ENCODE measurements at places on chromosomes 16 and 17.

GRCh38 chr17:81520021-81520901 is 7.7 kb upstream of the ACTG1 start:
- no peak for DNase-seq

GRCh38 chr16:22282254-22282892 is 14.8 kb upstream of the POLR3E start:
- no peak for DNase-seq

DNA sequence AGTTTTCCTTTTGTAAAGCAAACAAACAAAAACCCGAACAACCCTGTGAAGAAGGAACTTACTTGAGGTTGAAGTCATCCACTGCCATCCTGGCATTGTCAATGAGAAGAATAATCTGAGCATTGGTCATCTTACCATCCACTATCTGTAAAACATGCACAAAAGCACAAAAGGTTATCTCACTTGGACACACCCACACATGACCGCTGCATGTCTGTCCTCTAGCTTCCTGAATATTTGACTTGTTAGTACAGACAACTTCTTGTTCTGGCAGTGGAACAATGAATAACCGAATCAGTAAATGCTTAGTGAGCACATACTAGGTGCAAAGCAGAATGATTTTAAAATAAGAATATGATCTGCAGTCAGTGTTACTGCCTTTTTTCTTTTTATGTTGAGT is 6.1 kb downstream of the KRT23 start:
- DNase-seq: no peak

DNA sequence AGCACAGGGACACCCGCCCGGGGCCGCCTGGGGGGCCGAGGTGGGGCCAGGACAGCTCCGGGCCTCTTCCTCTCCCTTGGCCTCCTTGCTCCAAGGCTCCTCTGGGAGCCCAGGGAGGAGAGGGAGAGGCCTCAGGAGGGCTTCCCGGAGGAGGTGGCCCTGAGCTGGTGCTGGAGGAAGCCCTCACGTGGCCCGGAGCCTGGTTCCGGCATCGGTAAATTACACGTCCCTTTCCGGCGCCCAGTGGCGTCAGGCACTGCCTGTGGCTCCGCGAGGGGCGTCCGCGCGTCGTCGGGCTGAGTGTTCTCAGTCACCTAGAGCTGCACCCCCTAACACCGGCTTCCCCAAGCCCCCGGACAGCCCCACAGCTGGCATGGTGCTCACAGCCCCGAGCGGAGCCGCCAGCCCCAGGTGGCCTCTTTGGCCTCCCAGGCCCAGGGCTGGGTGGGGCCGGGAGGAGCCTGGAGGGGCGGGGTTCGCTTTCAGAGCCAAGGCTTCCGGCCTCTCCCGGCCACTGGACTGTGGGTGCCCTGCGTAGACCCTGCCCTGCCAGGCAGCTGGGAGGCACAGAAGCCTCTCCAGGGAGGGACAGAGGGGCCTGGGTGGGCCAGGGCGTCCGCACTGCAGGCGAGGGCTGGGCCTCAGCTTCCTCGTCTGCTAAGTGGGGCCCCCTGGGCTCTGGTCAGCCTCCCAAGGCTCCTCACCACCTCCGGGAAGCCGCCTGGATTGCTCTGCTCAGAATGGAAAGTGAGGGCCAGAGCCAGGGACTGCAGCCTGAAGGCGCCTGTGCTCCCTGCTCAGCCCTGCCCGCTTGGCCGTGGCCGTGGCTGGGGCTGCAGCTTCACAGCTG is 27.9 kb upstream of the SSTR5 start:
- DNase-seq: no peak

DNA sequence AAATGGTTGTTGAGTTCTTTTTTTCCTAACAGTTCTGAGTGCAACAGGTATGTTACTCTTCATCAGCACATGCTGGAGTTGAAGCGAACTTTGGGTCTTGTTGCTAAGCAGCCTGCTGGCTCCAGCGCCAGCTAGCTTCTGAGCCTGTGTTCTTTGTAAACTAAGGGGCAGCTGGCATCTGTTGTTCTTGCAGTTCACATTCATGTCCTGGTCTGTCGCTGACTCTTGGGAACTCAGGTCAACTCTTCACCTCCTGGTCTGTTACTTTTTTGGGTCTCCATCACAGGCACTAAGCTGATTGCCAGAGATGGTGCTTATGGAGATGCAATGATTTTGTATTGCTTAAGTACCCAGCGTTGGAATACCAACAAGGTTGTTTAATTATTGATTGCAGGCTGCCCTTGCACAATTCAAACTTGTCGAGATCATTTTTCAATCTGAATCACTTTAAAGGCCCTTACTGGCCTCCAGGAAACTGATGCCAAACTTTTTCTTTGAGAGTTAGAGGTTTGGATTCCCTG is 40.9 kb downstream of the USP10 start:
- no peak for DNase-seq

GRCh38 chr17:27430882-27431491 is 25.3 kb upstream of the KSR1 start:
- DNase-seq: no peak

- no peak for DNase-seq
These were observed 527 bp upstream of the UBE2Z start for GRCh38 chr17:48907713-48908046.

DNA sequence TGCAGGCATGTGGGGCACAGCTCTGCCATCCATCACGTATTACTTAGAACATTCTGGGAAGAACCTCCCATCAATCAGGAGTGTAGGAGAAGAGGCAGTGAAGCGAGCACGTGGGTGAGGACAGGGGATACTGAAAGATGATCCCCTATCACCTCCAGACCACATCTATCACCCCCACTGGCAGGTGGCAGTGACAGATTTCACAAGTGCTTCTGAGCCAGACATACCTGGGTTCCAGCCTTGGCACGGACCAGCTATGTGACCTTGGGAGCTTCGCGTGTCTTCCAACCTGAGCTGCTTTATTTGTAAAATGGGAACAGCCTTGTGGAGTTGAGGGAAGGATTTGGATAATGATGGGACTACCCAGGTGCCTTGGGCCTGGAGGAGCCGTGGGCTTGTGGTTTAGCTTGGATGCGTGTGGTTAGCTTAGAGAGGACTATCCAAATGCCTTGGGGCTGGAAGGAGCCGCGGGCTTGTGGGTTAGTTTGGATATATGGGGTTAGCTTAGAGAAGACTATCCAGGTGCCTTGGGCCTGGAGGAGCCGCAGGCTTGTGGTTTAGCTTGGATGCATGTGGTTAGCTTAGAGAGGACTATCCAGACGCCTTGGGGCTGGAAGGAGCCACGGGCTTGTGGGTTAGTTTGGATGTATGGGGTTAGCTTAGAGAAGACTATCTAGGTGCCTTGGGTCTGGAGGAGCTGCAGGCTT is 206.4 kb downstream of the ENGASE start:
- DNase-seq: no peak

- no peak for DNase-seq
These were observed 180.5 kb downstream of the VPS53 start for GRCh38 chr17:534071-534691.

DNA sequence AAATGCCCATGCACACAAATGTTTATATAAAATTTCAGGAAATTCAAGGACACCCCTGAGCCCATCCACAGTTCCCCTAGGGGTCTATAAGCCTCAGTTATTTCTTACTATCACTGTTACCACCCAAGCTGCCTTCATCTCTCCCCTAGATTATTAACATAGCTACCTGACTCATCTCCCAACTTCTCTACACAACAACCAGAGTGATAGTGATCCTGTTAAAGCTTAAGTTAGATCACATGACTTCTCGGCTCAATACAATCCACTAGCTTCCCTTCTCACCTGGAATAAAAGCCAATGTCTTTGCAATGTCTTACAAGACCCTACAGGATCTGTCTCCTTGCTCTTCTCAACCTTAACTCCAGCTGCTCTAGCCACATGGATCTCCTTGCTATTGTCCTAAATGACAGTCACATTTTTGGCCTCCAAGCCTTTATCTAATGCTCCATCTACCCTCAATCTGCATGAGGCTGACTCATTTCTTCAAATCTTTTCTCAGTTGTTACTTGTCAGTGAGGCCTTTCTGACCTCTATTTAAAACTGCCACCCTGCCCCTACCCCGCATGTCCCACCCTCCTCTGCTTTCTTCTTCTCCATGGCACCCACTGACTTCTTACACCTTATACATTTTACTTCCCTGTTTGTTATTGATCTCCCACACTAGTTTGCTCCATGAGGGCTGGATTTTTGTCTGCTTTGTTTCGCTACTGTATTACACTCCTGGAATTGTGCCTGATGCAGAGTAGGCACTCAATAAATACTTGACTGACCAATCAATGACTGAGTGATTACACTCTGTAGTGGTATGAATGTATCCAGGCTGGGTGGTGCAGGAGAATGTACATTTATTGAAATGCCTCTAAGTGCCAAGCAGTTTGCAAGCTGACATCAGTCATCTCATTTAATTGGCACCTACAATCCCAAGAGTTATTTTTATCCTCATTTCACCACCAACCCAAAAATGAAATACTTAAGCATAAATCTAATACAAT is 5.2 kb upstream of the LIG3 start:
- no peak for DNase-seq

DNA sequence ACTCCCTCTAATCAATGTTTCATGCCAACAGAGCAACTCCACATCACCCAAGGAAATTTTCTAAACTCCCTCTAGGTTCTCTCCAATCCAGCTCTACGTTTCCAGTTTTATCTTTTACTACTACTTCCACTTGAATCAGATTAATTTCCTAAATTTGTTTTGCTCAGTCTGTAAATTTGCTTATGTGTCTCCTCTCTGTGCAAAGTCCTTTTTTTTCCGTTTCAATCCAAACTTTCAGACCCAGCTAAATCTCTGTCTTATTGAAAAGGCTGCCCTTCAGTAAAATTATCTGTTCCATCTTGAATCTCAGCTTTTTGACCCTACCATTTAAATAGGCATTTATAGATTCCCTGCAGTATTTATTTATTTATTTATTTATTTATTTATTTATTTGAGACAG is 61.4 kb upstream of the COX10 start:
- no peak for DNase-seq

- DNase-seq: no peak
These were observed 7.6 kb downstream of the EPX start for GRCh38 chr17:58200024-58200633.

DNA sequence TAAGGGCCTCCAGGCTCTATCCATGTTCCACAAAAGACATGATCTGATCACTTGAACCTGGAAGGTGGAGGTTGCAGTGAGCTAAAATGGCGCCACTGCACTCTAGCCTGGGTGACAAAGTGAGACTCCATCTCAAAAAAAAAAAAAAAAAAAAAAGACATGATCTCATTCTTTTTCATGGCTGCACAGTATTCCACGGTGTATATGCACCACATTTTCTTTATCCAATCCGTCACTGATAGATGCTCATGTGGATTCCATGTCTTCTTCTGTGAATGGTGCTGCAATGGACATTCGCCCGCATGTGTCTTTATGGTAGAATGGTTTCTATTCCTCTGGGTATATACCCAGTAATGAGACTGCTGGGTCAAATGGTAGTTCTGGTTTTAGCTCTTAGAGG is 124.4 kb downstream of the ANKRD11 start:
- DNase-seq: no peak

- no peak for DNase-seq
These were observed 7.6 kb downstream of the EME1 start for GRCh38 chr17:50380369-50381259.

DNA sequence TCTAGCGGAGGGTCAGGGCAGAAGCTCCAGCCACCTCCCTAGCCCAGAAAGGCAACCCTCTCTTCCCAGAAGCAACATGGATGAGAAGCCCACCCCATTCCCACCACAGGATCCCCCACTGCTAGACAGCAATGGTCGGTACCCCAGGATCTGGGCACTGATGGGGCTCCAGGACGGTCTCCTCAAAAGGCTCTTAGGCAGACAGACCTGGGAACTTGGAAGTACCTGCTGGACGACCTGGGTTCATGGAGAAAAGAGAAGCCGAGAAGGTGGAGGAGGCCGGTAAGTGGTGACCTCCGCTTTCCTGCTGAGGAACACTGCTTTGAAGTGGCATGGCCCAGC is 96.6 kb downstream of the TBC1D16 start:
- no peak for DNase-seq

GRCh38 chr16:56569971-56570370 is 5.1 kb downstream of the MT4 start:
- no peak for DNase-seq

DNA sequence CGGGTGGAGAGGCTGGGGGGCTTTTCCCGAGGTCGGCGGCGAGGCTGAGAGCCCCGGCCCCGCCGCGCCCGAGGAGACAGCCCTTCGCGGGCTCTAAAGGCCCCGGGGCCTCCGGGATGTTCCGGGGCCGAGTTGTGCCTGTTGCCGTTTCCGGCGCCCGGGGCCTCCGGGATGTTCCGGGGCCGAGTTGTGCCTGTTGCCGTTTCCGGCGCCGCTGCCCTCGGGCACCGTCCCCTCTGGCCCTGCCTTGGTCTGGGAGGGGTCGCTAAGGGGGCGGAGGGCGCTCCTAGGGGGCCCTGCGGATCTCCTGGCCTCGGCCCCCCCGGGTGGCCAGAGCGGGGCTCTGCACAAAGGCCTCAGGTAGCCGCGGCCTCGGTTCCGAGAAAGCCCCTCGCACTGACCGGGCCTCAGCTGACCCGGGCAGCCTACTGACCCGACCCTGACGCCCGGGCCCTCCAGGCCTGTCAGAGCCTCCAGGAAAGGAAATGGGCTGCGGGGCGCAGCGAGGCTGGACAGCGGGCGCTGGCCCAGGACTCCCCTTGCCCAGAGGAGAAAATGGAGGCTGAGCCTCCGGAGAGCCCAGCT is 24.2 kb downstream of the ACTG1 start:
- no peak for DNase-seq

- DNase-seq: peak; percentile 21
These were observed 196.1 kb downstream of the NTN1 start for GRCh38 chr17:9217151-9218056.

DNA sequence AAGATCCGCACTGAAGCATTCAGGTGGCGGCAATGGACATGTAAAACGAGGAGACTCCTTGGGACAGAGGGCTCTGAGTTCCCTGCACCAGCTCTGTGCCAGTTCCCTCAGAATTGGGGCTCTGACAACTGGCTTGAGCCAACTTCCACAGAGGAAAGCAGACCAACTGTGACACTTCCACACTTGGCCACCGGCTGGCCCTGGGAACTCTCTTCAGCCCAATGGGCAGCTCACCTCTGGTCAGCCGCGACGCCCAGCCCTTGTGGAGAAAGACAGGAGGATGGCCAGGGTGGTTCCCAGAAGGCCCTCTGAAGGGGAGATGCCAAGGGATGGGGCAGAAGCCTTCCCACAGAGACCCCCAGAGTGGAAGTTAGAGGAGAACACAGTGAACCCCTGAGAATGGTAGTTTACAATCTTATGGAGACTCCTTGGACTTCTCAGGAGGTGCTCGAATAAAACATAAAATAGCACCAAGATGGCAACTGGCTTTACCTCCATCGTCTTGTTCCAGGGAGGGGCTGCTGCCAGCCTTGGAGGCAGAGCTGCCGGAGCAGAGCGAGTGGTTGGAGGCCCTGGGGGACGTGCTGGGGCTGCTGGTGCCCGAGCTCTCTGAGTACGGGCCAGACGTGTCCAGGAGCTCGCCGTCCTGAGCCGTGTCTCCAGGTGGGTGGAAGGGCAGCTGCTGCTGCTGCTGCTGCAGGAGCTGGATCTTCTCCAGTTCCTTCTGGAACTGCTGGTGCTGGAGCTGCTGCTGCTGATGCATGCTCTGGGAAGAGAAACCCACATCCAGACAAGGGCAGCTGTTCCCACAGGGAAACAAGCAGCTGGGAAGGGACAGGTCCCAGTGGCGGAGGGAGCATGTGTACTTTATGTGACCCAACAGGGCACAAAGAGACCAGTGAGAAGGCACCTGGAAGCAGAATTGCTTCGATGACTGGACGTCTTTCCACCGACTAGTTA is 35.0 kb upstream of the ICAM2 start:
- DNase-seq: no peak

- peak; percentile 73 for DNase-seq
These were observed 5.0 kb upstream of the TLCD2 start for GRCh38 chr17:1714980-1715802.
